ENCODE measurements at places on chromosomes 2 and 18.

GRCh38 chr2:224410946-224411561 lies 9.1 kb upstream of the FAM124B start:
- no peak for DNase-seq

DNA sequence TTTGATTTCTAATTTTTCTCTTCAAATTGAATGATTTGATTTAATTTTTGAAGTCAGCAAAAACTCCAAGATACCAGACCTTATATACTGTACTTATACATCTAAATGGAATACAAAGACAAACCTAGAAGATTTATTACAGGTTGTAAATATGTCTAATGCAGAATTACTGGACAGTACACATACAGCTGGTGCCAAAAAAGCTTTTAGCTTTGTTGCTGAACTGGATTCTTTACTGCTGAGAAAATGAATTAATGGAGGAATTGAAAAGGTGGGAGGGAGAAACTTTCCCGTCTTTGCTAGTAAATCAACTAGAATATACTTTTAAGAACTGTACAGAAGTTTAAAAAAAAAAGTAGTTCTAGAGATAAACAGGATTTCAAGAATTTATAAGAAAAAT lies 17.5 kb downstream of the C1D start:
- DNase-seq = peak; percentile 46

DNA sequence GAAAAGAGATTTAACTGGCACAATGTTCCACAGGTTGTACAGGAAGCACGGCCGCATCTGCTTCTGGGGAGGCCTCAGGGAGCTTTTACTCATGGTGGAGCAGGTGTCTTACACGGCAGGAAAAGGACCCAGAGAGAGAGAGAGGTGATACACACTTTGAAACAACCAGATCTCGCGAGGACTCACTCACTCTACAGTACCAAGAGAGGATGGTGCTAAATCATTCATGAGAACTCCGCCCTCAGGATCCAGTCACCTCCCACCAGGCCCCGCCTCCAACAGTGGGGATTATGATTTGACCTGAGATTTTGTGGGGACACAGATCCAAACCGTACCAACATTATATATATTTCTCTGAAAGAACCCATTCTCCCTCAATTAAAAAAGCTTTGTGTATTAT lies 79.7 kb upstream of the DOCK10 start:
- DNase-seq = no peak

DNA sequence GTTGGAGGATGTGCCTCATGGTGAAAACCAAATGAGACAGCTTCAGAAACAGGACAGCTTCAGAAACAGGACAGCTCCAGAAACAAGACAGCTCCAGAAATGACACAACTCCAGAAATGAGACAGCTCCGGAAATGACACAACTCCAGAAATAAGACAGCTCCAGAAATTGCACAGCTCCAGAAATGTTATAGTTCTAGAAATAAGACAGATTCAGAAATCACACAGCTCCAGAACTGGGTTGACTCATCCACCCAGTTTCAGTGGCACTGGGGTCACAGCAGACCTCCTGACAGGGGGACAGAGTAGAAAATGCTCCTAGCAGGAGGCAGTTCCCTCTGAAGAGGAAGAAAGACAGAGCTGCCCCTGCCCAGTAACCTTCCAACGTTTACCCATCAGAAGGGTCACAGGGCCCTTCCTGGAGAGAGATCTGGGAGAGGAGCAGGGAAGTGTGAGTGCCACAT lies 26.9 kb upstream of the COL6A3 start:
- DNase-seq = no peak

- no peak for DNase-seq
These were observed 99.9 kb downstream of the DYM start for GRCh38 chr18:49360582-49360981.
